ENCODE measurements at places on chromosomes 1 and 21. TPM values are rescaled to one million over a fixed set of nuclear protein-coding genes. Genes with fewer than 3 reads are reported as not detected.

DNA sequence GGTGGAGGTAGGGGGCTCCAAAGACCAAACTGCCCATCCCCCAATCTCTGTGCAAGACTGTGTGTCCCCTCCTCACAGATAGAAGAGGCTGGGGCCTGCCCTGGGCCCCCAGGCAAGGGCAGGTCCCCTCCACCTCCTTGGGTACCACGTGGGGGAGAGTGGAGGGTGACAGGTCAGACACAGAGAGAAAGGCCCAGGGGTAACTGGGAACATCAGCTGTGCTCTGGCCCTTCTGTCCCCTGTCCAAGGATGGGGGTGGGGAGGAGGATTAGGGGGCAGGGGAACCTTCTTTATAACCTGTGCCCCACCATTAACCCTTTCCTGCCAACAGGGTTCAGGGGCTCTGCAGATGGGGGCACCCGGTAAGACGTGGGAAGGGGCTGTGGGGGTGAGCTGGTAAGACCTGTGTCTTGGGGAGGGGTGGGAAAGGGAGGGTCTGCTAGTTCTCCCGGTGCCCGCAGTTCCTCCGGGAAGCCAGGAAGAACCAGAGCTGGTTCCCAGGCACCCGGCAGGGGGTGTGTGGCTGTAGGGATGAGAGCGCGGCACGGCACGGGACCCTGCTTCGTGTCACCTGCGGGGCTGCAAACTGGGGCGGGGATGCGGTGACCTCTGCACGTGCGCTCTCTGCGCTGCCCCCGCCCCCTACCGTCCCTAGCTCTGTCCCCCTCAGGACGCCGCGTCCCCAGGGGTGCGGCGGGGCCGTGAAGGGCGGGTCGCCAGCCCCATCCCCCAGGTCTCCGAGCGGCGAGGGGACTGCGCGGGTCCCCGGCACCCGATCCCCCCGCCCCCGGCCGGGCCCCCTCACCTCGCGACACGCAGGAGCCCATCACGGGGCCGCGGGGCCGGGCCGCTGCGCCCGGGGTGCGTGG lies 601 bp downstream of the FAM131C start:
- no peak for DNase-seq

GRCh38 chr1:220528679-220529501 lies 954 bp downstream of the MARK1 start:
- DNase-seq, result peak; percentile 27

GRCh38 chr1:204530932-204531331 lies 14.7 kb downstream of the MDM4 start:
- DNase-seq, result no peak

DNA sequence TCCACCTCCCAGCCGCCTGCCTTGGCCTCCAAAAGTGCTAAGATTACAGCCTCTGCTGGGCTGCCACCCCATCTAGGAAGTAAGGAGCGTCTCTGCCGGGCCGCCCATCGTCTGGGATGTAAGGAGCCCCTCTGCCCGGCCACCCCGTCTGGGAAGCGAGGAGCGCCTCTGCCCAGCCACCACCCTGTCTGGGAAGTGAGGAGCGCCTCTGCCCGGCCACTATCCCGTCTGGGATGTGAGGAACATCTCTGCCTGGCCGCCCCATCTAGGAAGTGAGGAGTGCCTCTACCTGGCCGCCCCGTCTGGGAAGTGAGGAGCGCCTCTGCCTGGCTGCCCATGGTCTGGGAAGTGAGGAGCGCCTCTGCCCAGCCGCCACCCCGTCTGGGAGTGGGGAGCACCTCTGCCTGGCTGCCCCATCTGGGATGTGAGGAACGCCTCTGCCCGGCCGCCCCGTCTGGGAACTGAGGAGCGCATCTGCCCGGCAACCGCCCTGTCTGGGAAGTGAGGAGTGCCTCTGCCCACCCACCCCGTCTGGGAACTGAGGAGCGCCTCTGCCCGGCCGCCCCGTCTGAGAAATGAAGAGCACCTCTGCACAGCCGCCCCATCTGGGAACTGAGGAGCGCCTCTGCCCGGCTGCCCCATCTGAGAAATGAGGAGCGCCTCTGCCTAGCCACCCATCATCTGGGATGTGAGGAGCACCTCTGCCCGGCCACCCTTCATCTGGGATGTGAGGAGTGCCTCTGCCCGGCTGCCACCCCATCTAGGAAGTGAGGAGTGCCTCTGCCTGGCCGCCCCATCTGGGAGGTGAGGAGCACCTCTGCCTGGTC lies 137.8 kb upstream of the PALMD start:
- DNase-seq, result no peak

IVL gene
- not detected for total RNA-seq

Data from frontal cortex (tissue), 4 donors.